ENCODE measurements at places on chromosomes 7 and 10.

DNA sequence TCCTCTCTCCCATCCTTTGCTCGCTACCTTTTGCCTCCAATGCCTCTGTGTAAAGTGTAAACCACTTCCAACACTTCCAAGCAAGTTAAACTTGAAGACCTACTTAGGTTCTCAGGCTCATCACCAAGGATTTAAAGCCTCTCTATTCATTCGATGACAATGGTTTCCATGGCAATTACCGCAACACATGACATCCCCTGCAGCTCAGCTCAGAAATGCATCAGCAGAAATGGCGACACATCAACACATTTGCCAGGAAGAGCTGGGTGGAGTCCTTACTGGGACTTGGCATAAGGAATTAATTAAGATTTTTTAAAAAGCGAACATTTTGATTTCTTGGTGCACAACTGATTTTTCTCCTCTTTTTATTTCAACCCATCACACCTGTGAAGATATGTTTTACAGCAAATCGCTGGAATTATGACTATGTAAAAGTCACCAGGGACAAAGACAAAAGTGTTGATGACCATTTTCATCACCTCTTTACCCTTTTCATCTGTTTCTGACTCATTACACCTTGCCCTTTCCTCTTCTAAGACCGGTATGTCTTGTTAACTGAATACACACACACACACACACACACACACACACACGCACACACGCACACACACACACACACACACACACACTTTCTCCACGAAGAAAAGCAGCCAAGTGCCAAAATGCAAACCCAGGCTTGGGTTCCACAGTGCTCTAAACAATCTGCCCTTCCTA lies 453.4 kb upstream of the CELF2 start:
- no peak for DNase-seq

DNA sequence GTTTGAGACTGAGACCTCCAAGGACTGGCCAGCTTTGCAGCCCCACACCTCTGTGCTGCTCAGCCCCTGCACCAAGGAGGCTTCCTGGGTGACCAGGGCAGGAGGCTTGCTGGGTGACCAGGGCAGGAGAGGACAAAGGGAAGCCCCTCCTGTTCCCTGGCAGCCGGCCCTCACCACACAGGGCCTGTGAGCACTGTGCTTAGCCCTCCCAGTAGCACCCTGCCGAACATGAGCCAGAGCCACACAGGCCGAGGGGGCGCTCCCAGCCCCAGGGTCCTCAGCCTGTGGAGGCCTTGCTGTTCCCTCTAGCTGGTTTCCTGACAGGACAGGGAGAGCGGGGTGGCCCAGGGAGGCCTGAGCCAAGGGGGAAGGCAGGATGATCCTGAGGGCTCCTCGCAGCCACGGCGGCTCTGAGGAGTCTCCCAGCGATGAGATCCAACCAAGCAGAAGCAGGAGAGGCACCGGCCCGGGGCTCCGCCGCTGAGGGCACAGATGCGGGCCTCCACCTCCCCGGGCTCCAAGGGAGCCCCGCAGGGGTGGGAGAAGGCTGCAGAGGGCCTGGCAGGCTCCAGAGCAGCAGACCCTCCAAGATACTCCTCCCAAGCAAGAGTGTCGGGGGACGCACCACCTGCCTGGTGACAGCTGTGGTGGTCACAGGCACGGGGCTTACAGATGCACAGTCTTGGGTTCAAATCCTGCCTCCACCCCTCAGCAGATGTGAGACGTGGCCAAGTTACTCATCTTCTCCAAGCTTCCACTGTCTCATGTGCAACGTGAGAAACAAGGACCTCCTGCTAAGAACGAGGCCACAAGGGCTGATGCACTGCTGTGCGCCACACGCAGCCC lies 22.5 kb downstream of the WDR86 start:
- DNase-seq: no peak

- no peak for DNase-seq
These were observed 26.5 kb downstream of the PPA1 start for GRCh38 chr10:70206762-70207161.

DNA sequence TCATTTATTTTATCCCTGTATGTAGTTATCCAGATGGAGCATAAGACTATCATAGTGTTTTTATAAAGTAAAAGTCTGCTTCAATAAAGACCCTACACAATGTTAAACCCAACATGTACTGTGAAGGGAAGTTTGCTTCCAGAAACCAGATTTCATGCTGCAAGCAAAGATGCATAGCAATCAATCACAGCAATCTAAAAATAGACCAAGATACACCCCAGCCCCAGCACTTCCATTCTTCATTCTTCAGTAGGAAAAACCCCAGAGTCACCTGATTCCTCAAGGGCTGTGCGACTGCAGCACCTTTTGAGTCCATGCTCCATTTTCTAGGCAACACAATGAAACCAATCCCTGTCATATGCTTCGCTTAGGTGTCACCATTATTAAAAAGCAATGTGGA lies 66.9 kb upstream of the PDE1C start:
- DNase-seq: no peak

DNA sequence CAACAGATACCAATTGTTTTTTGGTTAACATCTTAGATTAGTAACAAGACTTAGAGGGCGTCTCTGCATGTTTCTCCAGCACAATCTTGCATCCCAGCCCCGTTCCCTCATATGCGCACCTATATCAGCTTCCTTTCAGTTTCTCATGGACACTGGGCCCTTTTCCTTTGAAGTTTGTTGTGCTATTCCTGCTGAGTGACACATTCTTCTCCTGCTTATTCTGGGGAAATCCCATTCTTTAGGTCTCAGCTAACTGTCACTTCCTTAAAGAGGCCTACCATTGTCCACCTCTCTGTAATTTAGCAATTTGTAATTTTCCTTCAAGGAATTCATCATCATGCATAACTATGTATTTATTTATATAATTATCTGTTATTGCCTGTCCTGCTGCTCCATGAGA lies 110.3 kb upstream of the STEAP1B start:
- DNase-seq: no peak

- DNase-seq: no peak
These were observed 1009.7 kb upstream of the CELF2 start for GRCh38 chr10:10007957-10008356.
